ENCODE measurements at places on chromosomes 11 and 22.

GRCh38 chr11:13040969-13041561 is 31.9 kb downstream of the RASSF10 start:
- no peak for DNase-seq

- DNase-seq, result no peak
Measured at GRCh38 chr22:32668254-32669094, 133.0 kb upstream of the TIMP3 start.

DNA sequence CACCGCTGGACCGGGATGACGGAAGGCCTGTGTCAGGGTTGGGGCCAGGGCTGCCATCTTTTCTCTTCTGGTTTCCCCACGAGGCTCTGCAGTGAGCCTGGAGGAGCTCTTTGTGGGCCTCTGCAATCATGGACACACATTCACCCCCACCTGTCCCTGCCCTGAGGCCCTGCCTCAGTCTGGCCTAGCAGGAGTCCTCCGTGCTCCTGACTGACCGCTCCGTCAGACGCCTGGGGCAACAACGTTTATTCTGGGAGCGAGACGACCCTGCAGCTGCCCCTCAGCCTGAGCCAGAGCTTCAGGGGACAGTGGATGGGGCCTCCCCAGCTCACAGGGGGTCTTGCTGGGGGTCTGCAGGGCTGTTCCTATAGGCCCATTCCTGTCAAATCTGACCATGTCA is 8.2 kb upstream of the MYEOV start:
- no peak for DNase-seq

GRCh38 chr22:34105461-34106062 is 185.3 kb upstream of the LARGE1 start:
- DNase-seq, result no peak

- DNase-seq, result peak; percentile 74
Measured at GRCh38 chr11:76799066-76799804, 16.1 kb downstream of the TSKU start.

DNA sequence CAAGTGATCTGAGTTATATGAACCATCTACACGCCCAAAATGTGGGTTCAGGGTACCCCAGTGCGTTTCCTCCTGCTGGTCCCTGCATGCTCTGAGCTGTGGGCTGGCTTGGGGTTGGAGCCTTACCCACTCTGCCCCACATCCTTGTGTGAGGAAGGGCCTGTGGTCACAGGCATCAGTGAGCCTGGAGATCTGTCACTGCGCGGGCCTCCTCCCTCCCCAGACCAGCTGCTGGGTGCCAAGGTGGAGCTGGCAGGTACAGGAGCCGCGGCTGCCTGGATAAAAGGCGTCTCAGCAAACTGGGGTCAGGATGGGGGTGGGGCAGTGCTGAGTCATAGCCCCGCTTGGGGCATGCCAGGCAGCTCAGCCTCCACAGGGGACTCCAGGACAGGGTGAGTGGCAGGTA is 17.9 kb downstream of the GNAZ start:
- no peak for DNase-seq

DNA sequence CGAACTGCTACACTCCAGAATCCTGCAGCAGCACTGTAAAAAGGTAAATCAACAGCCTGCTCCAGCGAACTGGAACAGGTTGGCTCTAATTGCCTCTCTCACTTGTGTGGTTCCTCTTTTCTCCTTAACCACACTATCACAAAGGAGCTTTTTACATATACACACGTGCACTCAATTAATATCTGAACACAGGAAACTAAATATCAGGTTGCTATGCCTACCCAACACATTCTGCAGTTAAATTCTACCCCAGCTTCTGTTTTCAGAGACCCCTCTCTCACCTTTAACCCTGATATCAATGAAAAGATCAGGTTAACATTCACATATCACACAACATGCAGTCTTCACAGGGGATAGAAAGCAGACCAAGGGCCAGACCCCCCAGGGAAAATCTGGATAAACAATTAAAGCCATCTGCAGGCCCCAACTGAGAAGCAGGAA is 11.0 kb downstream of the RBFOX2 start:
- no peak for DNase-seq

DNA sequence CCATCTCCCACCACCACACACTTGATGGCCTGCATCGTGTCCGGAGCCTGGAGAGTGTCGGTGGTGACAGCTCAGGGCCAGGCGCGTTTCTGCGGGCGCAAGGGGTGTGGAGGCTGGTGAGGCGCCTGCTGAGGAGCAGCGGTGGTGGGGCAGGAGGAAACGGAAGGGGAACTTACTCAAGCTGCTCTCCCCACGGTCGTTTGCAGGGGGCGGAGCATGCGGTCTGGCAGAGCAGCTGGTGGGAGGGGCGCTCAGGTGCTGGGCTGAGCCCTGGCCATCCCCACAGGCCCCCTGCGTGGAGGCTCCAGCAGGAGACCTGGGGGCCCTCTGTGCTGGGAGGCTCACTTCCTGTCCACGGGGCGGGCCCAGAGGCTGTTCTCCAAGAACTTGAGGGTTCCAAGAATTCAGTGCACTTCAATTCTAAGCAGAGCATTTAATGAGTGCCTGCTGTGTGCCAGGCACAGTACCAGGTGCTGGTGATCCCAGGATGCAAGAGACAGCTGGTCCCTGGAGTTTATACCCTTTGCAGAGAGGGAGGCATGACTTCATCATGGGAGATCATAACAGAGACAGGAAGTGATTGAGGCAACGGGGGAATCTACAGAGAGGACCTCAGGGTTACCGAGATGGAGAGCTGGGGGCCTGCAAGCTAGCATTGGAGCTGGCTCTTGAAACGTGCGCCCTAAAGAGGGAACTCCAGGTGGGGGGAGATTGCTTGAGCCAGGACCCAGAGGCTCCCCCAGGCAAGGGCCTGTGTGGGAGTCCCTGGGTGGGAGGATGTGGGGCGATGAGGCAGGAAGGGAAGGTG is at the start of gene RAC2:
Gene RAC2 (minus strand): TSS at position 156 of the 808 bp plus-strand sequence. CDS start 121 bp downstream, at position 35.
- DNase-seq, result peak; percentile 94

Data from natural killer cell treated with Interleukin-12 subunit alpha and Interleukin-12 subunit beta and Interleukin-15 and Interleukin-18, amount 100 ng/mL, for 72 hours (primary cell).